Urinary bladder (tissue), 4 donors: ENCODE measurements at places on chromosomes 12 and 14. TPM values are rescaled to one million over a fixed set of nuclear protein-coding genes. Genes with fewer than 3 reads are reported as not detected.

The AMDHD1 gene
- total RNA-seq: 0.16 TPM

The TAS2R13 gene
- total RNA-seq: 14.3 TPM

The RAB15 gene
- 11.4 TPM for total RNA-seq

The GPR132 gene
- total RNA-seq: 1.7 TPM

The CIROP gene
- not detected for total RNA-seq

The RNASE2 gene
- total RNA-seq: 1.3 TPM

The TAMALIN gene
- 13.0 TPM for total RNA-seq

The CD27 gene
- 0.26 TPM for total RNA-seq

The OR6C65 gene
- total RNA-seq: not detected

The TRPV4 gene
- total RNA-seq: 0.90 TPM

The GLIPR1L1 gene
- total RNA-seq: not detected

The CLEC4A gene
- total RNA-seq: 2.1 TPM

The KCNH3 gene
- total RNA-seq: 0.58 TPM

The CYP46A1 gene
- total RNA-seq: 2.7 TPM

The STAB2 gene
- total RNA-seq: 16.4 TPM

The KRT83 gene
- not detected for total RNA-seq
